ENCODE measurements at places on chromosomes 13 and 19.

- no peak for DNase-seq
Observed at GRCh38 chr19:46256855-46257254, 27.3 kb downstream of the IGFL1 start.

GRCh38 chr13:111920932-111921705 is 145.8 kb upstream of the SOX1 start:
- DNase-seq, result no peak

DNA sequence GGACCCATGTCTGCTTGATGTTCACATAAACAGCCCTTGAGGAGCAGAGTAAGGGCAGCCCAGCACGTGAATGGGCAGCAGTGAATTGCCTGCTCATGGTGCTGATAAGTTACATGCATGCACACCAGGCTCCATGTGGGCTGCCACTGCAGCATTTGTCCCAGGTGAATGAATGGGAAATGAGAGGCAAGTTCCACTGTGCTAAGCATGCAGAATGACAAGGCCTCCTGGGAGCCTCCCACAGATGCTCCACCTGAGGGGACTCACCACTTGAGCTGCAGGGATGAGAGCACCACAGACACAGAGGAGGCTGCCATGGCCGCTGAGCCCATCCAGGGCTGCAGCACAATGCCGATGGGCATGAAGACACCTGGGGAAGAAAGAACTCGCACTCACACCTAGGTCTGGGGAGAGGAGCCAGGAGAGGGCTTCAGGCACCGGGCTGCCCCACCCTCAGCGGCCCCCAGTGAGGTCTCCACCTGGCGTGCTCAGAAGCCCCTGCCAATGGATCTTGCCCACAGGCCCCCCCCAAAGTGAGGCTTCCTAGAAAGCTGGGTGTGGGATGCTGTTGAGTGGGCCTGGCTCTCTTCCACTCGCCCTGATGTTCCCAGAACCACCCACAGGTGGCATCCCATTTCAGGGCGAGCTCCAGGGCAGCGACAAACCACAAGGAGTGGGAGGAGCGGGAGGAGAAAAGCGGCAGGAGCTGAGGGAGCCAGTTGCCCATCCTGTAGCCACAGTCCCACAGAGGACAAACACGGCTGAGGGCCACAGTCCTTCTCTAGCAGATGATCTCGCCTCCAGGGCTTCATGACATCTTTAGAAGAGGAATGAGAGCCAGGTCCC is 73.8 kb downstream of the CCDC70 start:
- no peak for DNase-seq

DNA sequence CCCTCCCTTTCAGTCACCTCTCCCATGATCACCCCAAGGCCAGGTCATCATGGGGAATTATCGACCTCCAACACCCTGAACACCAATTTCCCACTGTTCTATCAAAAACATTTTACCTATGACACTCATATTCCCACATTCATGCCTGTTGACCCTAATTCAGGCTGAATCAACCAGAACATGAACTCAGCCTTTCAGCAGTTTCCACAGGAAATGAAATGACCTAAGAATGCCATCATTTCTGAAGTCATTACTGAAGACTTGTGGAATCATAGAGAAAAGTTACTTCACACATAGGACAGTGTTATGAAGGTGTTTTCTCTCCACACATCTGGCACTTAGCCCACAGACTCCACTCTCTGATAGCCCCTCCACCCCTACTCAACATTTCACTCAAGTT is 29.9 kb upstream of the FAM124A start:
- DNase-seq, result no peak

GRCh38 chr19:35992907-35993765 is 1.9 kb upstream of the SDHAF1 start:
- DNase-seq, result no peak

- DNase-seq, result no peak
Observed at GRCh38 chr19:3494051-3494450, 6.4 kb downstream of the DOHH start.

GRCh38 chr13:80901111-80901510 is 560.2 kb upstream of the SPRY2 start:
- no peak for DNase-seq

DNA sequence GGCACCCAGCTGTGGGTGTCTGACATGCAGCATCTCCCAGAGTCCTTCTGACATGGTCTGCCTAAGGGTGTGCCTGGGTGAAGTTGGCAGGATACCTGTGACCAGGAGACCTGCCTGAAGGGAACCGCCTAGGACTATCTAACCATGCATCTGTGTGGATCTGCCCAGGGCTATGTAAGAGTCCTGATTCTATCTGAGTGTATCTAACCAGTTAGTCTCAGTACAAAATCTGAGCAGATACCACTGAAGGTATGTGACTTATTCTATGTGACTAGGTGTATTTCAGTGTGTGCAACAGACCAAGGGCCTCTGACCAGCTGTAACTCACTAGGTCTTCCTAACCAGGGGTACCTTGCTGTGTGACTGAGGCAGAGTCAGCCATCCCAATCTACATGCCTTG is 28.2 kb upstream of the FBL start:
- no peak for DNase-seq

DNA sequence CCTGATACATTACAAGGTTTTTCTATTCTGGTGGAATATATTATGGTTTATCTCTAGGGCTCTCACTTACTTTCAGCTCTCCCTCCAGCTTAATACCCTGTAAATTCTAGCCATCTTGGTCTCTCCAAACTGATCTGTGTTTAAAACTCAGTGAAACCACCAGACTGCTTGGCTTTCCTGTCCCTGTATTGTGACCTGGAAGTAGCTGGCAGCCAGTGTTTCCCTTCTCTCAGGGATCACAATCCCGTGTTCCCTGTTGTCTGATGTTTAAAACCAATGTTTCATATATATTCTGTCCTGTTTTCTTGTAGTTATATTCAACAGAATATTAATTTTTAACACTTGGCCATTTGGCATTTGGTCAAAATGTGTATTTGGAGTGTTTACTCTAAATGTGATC is 8.0 kb downstream of the AKAP11 start:
- DNase-seq, result no peak

GRCh38 chr13:113491418-113491883 is 940 bp upstream of the DCUN1D2 start:
- DNase-seq, result no peak

- no peak for DNase-seq
Observed at GRCh38 chr13:28753208-28753892, 34.6 kb upstream of the SLC46A3 start.

GRCh38 chr13:111370147-111370546 is 49.7 kb downstream of the TEX29 start:
- no peak for DNase-seq

GRCh38 chr13:26308836-26309235 is 54.9 kb downstream of the CDK8 start:
- no peak for DNase-seq

DNA sequence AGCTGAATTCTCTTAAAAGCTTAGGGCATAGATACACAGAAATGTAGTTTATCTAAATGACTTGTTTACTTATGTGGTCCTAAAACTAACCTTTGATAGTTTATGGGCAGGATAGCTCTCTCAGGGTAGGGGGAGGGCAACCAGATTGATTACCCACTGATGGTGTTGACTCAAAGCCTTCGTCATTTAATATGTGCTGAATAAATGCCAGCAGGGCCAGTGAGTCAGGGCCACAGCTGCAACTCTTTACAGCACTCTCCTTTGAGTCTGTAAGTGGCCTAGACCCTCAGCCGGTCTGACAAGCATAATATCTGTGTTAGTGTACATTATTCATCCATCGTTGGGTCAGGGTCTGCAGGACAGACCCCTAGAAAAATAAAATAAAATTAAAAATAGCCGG is 128.5 kb downstream of the ZNF675 start:
- DNase-seq, result no peak

GRCh38 chr13:65638572-65639168 is 1591.5 kb downstream of the PCDH9 start:
- peak; percentile 19 for DNase-seq

GRCh38 chr19:55519451-55520311 is 17.3 kb downstream of the SBK2 start:
- DNase-seq, result no peak

DNA sequence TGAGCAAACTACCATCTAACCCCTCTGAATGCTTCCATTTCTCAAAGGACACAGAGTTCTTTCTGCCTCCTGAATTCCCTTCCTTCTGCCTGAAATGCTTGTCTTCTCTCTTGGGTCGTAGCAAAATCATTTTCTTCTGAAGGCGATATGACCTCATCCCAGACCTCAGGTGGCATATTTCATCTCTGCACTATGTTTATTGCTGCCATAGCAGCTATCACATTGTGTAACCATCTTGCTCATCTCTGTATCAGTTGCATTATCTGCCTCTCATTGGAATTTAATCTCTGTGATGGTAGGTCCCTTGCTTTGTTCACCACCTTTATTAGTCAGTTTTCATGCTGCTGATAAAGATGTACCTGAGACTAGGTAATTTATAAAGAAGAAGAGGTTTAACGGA is 32.5 kb upstream of the RAP2A start:
- DNase-seq, result no peak

GRCh38 chr13:80239571-80240255 is 101.2 kb downstream of the SPRY2 start:
- DNase-seq, result no peak

GRCh38 chr13:84896128-84896527 is 903.1 kb downstream of the SLITRK6 start:
- peak; percentile 39 for DNase-seq

DNA sequence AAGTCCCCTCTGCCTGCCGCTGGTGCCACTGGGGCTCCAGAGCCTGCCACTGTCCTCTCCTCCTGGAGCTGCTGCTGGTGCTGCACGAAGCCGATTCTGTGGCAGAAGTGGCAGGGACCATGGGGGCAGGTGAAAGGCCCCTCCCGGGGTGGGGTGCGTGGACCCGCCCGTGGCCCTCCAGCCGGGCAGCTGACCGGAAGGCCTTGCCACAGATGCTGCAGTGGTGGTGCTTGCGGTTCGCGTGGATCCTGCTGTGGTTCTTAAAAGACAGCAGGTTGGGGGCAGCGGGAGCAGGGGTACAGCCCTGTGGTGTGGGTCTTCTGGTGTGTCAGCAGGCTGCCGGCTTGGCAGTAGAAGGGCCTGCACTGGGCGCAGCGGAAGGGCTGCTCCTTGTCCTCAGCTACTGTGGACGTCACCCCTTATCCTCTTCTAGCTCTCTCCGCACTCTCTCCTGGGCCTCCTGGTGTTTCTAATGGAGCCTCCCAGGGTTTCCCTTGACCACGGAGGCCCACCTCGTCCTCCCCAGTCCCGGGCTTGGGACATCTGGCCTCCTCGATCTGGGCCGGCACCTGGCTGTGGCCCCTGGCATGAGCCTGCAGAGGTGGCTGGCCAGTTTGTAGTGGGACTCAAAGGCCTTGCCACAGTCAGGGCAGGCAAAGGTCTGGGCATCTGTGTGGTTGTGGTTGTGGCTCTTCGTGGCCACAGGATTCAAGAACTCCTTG is 380.4 kb downstream of the OLFM4 start:
- no peak for DNase-seq

DNA sequence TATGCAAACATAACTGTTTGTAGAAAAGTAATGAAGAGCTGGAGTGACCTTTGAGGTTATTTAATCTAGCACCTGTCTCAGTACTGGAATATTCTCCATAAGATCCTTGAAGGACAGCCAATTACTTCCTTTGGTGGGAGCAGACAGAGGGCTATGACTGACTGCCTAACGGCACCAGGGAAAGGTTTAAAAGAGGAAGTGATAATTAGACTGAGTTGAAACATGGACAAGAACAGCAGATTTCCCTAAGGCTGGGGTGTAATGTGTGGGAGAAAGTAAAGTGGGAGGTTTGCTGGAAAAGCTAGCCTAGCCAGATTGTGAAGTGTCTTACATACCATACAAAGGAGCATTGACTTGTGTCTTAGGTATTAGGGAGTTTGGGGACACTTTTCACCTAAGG is 191.3 kb upstream of the PCDH9 start:
- no peak for DNase-seq

DNA sequence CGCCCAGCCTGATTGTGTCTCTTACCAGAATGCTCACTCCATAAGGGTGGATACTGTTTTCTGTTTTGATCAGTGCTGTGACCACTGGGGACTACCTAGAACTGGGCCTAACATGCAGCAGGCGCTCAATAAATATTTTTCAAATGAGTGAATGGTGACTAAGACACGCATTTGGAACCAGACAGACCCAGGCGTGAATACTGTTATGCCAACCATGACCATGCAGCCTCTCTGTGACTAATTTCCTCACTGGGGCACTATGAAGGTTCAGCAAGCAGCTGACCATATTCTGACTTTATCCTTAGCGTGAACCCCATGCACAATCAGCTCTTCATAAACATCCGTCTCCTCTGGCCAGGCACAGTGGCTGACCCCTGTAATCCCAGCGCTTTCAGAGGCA is 13.0 kb upstream of the SPC24 start:
- DNase-seq, result no peak

DNA sequence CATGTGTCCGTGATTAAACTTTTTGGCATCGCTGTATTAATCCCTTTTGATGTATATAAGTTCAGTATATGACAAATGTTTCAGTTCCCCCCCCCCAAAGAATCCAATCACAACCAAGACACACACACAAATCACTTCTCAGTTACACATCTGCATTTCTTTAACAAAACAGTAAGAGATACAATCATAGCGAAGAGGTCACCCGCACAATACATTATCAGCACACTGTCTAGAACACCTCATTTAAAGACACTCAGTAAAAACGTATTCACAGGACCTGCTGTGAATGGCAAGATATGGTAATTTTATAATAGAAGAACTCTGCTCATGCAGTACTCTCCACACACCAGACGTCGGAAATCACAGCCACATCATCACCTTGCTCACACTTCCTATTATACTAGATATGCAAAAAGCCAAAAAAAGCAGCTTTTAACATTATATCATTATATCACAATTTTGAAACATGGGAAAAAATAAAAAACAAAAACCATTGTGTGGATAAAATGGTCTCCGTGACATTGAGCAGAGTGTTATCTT is 71.4 kb upstream of the XPO4 start:
- DNase-seq, result no peak

DNA sequence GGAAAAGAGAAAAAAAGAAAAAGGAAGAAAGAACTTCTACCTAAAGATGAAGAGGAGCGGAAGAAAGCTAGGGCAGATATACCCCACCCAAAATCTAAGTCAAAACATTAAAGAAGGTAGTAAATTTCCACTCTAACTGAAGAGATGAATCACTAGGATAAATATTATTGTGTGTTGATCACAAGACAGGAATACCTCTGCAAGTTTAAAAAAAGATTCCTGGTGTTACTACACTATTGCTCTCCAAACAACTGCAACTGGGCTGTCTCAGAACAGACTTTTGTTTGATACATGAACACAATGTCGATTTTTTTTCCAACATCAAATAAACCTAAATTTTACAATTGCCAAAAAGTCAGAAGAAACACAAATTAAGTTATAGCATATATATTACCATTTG is 6.8 kb downstream of the HSPH1 start:
- no peak for DNase-seq

DNA sequence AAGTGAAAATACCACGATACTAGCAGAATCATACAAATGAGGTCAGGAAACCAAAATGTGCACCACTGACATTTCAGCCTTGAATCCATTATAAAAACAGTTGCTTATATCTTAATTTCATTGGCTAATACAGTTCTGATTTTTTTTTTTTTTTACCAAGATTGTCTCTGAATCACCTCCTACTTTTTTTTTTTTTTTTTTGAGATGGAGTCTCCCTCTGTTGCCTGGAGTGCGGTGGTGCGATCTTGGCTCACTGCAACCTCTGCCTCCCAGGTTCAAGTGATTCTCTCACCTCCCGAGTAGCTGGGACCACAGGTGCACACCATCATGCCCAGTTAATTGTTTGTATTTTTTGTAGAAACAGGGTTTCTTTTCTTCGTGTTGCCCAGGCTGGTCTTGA is 270.2 kb downstream of the LMO7 start:
- DNase-seq, result no peak

GRCh38 chr13:46022481-46022880 is 30.1 kb downstream of the ZC3H13 start:
- no peak for DNase-seq

- no peak for DNase-seq
Observed at GRCh38 chr13:49701491-49701890, 10.2 kb upstream of the EBPL start.

Measured in NCI-H1694 (cell line).